OCI-M1 (cell line): ENCODE measurements at places on chromosomes 6 and 20.

DNA sequence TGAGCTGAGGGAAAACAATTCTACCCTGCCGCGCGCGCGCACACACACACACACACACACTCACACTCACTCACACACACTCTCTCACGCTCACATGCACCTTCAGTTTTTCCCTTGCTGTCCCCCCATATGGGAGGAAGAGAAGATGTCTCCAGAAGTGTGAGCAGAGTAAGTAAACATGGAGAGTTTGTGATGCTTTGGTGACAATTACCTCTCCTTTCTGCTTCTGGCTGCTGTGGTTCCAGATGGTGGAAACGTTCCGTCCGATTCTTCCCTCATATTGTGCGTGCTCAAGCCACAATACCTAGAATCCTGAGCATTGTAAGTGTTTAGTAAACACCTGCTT lies 86.7 kb downstream of the LINC00237 start:
- no peak for DNase-seq

GRCh38 chr6:159118924-159119323 lies 50.3 kb upstream of the FNDC1 start:
- no peak for DNase-seq

- peak; percentile 84 for DNase-seq
Measured at GRCh38 chr6:106444777-106445507, 84.4 kb downstream of the CRYBG1 start.

- DNase-seq, result peak; percentile 7
Measured at GRCh38 chr6:83770910-83771309, 62.0 kb upstream of the SNAP91 start.

- no peak for DNase-seq
Measured at GRCh38 chr20:43863330-43863729, 51.3 kb upstream of the TOX2 start.

- DNase-seq, result no peak
Measured at GRCh38 chr6:11613858-11614257, 76.3 kb downstream of the TMEM170B start.

DNA sequence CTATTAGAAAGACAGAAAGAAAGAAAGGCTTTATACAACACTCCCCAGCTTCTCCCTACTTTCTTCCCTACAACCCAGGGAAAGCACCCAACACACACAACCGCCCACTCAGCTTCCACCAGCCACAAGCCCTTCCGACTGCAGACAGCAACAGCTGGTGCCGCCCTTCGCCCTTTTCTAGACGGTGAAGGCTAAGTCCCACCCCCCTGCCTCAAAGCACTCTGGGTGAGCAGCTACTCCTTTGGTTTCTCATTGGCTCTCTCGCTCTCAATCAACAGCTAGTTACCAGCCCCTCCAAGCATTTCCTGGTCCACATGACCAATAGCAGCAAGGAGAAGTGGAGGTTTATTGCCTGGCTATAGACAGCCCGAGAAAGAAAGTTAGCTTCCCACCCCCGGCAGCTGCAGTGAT lies 230.1 kb upstream of the MOCS1 start:
- DNase-seq, result peak; percentile 32

DNA sequence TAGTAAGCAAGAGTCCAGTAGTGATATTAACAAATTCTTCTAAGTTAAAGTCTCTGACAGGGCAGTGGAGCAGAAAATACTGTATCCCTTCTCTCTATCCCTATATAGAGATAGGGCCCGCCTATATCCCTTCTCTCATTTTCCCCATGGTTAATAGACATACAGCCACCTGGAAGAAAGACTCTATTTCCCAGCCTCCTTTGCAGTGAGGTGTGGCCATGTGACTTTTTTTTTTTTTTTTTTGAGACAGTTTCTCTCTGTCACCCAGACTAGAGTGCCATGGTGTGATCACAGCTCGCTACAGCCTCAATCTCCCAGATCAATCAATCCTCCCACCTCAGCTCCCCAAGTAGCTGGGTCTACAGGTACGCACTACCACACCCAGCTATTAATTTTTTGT lies 16.7 kb upstream of the CDK5RAP1 start:
- peak; percentile 17 for DNase-seq

DNA sequence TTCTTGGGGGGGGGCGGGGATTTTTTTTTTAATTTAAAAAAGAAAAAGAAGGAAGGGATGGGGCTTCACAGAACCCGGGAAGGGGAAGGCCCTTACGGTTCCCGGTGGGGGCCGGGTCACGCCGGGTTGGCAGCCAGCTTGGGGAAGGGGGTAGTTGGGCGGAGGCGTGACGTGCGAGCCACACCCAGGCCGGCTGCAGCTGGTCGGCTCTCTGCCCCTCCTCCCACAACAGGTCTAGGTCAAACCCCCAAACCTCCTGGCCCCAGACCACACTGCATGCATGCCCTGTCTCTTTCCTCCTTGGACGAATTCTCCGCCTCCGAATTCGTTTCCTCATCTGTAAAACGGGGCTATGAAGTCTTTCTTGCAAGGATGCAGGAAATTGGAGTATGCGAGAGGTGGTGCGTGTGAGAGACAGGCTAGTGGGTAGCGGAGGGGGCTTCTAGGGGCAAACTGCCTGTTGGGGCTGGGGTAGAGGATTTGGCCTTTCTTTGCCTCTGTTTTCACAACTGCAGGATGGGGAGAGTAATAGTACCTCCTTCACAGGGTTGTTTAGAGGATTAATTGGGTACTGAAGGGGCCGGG lies 828 bp downstream of the HCK start:
- DNase-seq, result no peak

DNA sequence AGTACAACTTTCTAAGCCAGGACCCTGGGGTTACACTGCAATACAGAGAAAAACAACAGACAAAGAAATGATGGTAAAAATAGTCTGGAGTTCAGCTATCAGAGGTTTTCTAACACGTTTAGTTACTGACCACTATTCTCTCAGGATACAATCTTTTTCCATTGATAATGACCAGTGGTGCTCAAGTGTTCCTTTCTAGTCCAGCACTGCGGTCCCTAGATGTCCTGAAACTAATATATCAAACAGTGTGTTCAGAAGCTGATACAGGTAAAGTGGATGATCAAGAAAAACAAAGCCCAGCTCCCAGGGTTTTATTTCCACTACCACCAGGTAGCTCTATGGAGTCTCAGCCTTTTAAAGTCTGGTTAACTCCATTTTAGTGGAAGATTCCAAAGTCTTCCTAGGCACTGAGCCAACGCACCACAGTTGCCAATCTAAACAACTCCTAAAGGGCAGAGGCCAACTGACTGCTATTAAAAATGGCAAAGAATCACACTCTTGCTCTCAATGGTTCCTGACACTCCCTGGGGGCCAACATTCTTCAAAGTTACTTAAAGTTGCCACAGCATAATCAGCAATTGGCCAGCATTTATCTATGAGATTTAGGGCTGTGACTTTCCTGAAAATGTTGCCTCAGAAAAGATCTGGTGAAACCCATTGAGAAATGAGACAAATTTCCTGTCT lies 38.2 kb downstream of the DZANK1 start:
- DNase-seq, result no peak

DNA sequence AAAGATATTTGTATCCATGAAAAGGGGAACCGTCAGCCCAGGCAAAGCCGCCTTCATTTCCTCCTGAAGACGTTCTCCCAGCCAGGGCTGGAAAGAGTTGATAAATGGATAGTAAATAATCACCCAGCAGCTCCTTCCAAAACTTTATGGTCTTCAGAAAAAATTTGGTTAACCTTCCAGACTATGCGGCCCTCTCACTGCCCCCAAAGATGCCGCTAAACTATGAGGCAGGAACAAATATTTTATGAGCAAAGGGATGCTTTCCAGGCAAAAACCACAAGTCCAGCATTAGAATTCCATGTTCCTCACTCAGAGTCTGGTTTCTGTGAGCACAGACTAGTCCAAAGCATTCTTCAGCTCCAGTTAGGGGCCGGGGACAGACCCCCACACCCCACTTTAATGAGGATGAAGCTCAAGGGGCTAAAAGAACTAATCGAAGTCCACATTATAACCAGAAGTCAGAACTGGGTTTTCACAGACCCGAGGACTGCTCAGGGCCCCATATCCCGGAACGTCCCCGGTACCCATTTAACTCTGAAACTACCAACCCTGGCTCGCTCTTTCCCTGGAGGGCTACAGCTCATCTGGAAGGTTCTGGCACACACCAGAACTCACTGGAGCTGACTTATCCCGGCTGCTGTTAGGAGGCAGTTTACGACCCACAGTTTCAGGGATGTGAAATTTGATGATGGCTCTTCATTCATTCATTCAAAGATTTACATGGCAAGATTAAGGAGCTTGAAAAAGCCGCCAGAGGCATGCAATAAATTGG lies 29.4 kb downstream of the BMP7 start:
- DNase-seq, result no peak

GRCh38 chr6:158648682-158649131 lies 1.1 kb upstream of the SYTL3 start:
- no peak for DNase-seq

DNA sequence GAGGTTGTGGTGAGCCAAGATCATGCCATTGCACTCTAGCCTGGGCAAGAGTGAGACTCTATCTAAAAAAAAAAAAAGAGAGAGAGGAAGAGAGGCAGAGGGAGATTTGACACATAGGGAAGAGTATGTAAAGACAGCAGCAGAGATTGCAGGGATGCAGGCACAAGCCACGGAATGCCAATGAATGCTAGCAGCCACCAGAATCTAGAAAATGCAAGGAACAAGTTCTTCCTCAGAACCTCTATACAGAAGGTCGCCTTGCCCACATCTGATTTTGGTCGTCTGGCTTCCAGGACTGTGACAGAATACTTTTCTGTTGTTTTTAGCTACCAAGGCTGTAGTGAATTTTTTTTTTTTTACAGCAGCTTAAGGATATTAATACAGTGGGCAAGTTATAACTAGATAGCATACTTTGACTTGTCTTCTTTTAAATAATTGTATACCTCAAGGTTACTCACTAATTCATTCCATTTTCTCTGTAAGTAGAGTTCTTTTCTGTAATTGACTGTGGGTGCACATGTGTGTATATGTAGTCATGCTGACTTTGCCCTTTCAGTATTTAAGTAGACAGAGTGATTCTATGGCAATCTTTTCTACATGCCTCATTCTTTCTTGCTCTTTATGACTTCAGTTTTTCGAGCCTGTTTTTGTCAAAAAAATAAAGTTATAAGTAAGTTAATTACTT lies 402.2 kb downstream of the GJA1 start:
- no peak for DNase-seq

DNA sequence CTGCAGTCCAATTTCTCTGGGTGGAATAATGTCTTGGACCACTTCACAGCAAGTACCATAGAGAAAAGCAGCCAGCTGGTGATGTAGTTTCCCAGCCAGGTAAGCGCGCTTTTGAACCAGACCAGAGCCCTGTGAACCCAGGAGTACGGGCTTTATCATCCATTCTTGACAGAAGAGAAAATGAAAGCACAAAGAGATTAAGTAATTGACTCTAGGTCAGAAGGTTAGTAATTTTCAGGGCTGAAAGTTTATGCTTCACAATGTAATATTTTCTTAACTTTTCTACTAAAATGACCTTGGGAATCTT lies 7.1 kb upstream of the UST start:
- no peak for DNase-seq

DNA sequence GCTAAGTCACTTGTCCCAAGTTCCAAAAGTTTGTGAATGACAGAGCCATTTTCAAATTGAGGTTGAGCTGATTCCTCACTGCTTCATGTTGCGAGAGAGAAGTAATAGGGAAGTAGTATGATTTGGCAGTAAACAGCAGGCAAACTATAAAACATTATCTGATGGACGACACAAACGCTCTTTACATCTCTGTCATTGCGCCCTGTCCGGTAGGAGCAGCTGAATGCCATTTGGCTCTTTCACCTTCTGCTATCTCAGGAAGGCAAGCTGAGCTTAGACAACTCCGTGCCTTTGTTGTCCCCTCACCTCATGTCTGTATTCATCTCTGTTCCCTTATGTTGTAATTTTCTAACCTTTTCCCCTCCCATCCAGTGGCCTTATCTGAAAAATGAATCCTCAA lies 440.7 kb upstream of the FLRT3 start:
- peak; percentile 17 for DNase-seq

DNA sequence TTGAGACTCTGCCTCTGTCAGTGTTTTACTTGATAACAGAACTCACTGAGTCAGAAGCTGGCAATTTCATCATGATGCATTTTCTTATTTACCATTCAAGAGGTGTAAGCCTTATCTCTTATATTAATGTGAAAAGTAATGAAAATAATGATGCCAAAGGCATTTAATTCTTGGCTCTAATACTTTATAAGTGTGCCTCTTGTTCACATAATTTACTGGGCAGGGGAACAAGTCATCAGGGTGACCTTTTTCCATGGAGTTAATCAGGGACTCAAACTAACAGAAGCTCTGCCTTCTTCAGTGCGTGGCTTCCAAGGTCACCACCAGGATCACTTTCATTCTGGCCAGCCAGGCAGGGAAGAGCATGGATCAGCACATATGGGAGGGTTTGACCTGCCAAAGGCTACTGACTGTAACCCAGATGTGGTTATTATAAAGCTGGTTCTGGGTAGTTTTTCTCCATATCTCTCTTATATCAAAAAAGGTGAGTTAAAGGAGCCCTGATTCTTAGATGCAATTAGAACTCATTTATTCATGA lies 5.2 kb upstream of the PLCB1 start:
- DNase-seq, result no peak

GRCh38 chr20:33399924-33400323 lies 1.4 kb downstream of the CDK5RAP1 start:
- DNase-seq, result no peak

GRCh38 chr20:53413186-53413631 lies 180.4 kb downstream of the ZNF217 start:
- peak; percentile 14 for DNase-seq

DNA sequence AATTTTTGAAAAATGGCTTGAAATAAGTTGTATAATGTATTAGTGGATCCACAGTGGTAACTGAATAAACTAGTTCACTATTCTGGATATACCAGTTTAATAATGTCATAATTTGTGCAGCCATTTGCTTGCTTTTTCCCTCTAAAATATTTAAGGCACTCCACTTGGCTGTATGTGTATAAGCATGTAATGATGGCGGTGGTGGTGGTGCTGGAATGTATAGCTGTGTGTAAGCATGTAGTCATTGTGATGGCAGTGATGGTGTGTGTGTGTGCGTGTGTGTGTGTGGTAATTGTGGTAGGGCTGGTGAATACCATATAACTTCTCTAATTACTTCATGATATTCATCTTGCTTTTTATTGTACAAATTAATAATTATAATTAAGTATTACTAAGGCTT lies 89.2 kb upstream of the HIVEP1 start:
- DNase-seq, result no peak

- DNase-seq, result no peak
Measured at GRCh38 chr20:41175201-41175651, 37.9 kb downstream of the PLCG1 start.

DNA sequence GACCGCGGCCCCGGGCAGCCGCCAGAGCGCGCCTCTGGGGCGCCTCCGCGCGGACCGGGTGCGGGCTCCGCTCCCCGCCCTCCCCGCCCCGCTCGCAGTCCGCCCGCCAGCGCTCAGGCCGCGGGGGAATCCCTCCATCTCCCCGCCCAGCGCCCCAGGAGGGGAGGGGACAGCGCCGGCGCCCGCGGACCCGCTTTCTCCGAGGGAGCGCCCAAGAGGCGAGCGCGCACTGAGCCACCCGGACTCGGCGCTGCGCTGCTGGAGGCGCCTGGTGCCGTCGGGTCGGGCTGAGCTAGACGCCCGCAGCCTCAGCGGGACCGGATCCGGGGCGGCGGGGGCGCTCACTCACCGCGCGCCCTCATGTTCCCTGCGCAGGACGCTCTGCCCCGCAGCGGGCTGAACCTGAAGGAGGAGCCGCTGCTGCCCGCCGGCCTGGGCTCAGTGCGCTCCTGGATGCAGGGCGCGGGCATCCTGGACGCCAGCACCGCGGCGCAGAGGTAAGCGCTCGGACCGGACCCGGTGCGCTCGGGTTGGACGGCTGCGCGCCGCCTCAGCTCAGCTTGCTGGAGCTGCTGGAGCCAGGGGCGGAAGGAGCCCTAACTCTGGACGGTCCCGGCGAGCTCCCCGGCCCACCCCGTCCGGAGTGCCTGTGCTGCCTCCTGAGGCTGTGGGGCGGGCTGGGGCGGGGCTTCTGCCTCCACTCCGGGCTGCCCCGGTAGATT lies 867 bp downstream of the EBF4 start:
- DNase-seq, result no peak
